ENCODE measurements at places on chromosomes 4 and X.

DNA sequence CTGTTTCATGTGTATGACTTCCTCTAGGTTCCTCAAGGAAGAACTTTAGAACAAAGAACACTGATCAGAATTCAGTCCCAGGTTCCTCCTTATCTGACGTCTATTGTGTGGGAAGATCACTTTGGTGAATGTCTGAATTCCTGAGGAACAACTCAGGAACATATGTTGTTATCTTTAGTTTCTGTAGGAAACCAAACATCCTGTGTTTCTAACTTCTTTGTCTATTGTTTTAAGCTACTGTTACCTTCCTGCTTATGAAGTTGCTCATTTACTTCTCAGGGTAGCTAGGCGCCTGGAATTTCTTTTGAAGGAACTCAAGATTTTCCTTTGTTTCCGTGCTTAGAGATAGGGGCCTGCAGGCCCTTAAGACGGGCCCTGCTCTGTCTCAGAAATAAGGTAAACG, 46.2 kb downstream of the MAGEB5 start:
- no peak for DNase-seq

DNA sequence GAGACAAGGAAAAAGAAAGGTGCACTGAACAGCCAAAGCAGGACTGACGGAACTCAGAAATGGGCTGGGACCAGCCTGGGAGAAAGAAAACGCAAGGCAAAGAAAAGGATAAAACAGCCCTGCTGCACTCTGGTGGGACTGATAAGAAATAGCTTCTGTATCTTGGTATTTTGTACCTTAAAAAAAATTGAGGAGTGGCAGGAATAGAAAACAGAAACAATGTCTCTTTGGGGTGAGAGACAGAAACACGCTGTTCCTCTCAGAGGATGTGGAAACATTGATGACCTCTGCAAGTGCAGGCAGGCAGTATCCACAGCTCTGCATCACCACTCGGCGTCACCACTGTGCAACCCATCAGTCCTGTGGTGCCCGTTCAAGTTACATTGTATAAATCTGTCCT, 152.5 kb upstream of the SPRY1 start:
- no peak for DNase-seq

- no peak for DNase-seq
Measured at GRCh38 chr4:181138116-181138515, 1105.1 kb upstream of the TENM3 start.

DNA sequence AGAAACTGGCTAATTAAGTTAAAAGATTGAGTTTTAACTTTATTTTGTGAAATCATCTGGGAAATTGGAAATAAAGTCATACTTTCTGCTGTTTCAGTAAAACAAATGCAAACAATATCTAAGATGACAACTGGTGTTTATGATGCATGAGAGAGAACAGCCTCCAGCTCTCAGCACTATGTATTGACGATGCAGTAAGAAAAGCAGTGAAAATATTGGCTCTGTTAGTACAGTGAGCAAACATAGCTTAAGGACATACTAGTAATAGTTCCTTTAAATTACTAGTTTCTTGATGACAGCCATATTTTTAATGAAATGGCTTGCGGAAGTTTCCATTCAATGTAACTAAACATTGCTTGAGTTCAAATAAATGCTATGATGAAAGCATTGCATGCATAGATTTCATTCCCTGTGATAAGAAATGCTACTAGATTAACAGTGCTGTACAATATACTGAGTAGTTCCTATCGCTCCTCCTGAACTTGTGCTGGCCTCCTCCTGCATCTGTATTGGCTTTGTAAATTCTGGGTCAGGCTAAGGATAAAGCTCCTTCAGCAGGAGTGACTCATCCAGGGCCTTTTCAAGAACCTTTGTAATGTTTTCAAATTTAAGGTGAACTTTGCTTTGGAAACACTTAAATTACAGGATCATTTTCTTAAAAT, 11.6 kb downstream of the ARHGAP24 start:
- DNase-seq = no peak

DNA sequence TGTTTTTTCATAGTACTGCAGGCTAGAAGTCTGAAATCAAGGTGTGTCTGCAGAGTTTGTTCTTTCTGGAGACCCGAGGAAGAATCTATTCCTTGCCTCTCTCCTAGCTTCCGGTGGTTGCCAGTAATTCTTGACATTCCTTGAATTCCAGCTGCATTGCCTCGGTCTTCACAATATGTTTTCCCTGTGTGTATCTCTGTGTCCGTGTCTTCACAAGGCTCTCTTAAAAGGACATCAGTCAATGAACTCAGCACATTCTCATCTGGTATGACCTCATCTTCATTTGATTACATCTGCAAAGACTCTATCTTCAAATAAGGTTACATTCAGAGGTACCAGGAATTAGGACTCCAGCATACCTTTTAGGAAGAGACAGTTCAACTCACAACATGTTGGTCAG, 163.4 kb downstream of the BANK1 start:
- DNase-seq = no peak

Data from right renal pelvis (tissue), 4 donors.